ENCODE measurements at places on chromosomes 7 and 10.
A peak's percentile ranks its signal among the peaks of the same experiment; 100 is the strongest.

- DNase-seq: no peak
Measured at GRCh38 chr10:114077347-114077746, 33.7 kb downstream of the ADRB1 start.

- DNase-seq: no peak
Measured at GRCh38 chr7:118151671-118152070, 32.3 kb upstream of the LSM8 start.

DNA sequence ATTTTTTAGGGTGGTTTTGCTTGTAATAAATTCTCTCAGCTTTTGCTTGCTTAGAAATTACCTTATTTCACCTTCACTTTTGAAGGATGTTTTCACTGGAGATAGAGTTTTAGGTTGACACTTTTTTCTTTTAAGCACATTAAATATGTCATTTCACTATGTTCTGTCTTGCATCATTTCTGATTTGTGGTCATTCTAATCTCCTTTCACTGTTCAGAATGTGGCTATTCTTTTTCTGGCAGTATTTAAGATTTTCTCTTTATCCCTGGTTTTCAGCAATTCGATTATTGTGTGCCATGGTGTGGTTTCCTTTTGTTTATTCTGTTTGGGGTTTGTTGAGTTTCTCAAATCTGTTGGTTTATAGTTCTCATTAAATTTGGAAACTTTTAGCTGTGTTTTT is 1065.6 kb downstream of the KCNMA1 start:
- DNase-seq: no peak

DNA sequence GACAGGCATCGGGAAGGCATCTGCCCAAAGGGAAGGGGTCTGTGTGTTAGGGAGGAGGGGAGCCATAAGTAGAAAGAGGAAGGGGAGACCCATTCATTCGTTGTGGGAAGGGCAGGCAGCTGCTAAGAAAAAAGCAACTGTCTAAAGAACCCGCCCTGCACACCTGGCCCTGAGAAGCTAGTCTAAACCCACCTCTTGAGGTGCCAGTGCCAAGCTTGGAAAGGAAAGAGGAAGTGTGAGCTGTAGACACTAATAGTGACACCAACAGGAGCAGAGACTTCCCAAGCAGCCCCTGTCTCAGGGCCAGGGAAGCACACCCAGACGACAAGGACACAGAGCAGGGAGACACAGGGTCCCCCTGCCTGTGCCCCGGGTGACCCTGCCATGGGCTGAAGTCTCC is 40.8 kb upstream of the PRSS58 start:
- DNase-seq: no peak

DNA sequence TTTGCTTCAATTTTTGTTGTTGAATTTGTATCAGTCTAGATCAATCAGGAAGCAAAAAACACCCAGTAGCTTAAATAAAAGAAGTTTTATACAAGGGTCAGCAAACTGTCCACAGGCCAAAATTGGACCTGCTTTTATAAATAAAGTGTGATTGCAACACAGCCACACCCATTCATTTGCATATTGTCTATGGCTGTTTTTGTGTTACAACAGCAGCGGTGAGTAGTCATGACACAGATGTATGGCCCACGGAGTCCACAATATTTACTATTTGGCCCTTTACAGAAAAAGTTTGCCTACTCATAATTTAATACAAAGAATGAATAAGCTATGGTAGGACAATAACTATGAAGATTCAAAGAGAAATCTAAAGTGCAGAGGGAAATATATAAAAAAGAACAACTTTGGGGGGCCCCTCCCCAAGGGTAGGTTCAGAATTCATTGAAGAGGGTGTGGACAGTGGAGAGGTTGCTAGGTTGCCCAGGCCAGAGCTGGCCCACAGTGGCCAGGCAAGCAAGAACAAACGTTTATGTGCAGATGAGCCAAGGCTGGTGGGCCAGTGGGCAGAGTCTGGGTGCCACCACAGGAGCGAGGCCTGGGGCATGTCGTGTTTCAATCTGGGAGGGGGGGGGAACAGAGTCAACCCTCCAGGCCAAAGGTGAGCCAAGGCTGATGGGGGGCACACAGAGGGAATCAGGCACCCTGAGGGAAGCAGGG is 47.0 kb upstream of the AMPH start:
- DNase-seq: no peak

- DNase-seq: peak; percentile 33
Measured at GRCh38 chr7:46352004-46352954, 431.2 kb upstream of the IGFBP3 start.

- DNase-seq: no peak
Measured at GRCh38 chr7:90877201-90877600, 281.1 kb downstream of the CDK14 start.

- DNase-seq: no peak
Measured at GRCh38 chr10:66931949-66932343, 6.1 kb downstream of the LRRTM3 start.

GRCh38 chr10:76034353-76035205 is 603.2 kb downstream of the LRMDA start:
- no peak for DNase-seq

DNA sequence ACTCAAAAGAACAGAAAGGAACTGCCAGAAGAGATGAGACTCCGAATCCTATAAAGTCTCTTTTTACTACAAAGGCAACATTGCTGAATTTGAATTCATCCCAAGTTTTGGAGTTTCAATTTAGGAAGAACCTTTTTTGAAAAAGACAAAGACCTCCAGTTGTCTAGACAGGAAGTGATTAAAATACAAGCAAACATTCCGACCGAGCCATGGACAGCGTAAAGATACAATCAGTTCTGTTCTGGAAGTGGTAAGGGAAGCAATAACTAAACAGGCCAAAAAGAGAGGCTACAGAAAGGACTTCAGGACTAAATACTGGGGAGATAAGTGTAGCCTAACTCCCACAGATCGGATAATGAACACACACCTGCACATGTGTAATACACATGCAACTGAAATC is 101.0 kb downstream of the SMURF1 start:
- DNase-seq: no peak

GRCh38 chr7:150975536-150976319 is 2.4 kb downstream of the KCNH2 start:
- DNase-seq: no peak

DNA sequence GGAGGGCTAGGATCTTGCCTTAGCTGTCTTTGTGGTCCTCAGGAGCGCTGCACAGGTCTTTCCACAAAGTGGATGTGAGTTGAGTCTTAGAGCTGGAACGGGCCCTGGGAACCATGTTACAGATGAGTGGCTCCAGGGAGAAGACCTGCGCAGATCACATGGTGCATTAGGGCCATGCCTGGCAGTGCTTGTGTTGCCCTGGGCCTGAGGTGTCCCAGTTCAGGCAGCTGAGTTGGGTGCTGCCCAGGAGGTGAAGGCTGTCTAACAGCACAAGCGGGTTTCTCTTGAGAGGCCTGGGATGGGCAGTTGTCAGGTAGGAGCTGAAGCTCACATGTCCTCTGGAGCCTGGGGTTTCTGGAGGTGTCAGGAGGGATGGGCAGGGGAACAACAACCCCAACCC is 33.7 kb upstream of the ANKRD2 start:
- no peak for DNase-seq

GRCh38 chr10:71771821-71772617 is 1.3 kb downstream of the VSIR start:
- DNase-seq: peak; percentile 66

GRCh38 chr10:16952080-16952479 is 134.9 kb upstream of the RSU1 start:
- DNase-seq: no peak

- no peak for DNase-seq
Measured at GRCh38 chr7:152865461-152865860, 105.9 kb downstream of the ACTR3B start.

DNA sequence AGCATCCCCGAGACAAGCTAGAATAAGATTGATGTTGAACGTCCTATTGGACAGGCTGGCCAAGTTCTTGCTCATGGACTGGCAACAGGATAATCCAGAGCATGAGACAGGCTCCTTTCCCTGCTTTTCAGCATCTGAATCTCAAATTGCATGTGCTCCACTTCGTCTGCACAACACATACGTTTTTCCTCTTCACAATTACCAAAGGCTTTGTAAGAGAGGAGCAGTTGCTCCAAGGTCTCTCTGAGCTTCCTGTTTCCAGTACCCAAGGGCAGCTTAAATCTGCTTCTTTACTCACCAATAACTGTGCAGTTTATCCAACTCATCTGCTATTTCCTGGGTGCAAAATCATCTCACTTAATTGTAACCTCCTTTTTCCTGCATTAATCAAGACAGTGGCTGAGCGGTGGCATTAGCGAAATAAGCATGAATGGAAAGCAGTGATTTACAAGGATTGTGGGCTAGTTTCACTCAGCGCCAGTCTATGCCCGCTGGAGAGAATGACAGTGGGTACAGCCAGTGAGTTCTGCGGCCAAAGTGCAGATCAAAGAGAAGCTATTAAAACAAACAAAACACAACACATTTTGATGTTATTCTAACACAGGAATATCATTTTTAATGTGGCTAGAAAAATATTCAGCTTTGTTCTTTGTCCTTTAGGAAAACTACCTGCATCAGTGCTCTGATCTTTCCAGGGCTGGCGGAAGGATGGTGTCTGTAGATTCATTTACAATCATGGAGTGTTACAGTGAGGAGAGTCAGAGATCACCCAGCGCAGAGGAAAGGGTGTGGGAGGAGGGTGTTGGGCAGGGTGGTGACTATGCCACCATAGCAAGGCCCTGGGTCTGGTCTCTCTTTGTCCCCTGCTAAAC is 79.8 kb downstream of the CHN2 start:
- DNase-seq: no peak

- no peak for DNase-seq
Measured at GRCh38 chr10:81219758-81220157, 655.2 kb upstream of the NRG3 start.

DNA sequence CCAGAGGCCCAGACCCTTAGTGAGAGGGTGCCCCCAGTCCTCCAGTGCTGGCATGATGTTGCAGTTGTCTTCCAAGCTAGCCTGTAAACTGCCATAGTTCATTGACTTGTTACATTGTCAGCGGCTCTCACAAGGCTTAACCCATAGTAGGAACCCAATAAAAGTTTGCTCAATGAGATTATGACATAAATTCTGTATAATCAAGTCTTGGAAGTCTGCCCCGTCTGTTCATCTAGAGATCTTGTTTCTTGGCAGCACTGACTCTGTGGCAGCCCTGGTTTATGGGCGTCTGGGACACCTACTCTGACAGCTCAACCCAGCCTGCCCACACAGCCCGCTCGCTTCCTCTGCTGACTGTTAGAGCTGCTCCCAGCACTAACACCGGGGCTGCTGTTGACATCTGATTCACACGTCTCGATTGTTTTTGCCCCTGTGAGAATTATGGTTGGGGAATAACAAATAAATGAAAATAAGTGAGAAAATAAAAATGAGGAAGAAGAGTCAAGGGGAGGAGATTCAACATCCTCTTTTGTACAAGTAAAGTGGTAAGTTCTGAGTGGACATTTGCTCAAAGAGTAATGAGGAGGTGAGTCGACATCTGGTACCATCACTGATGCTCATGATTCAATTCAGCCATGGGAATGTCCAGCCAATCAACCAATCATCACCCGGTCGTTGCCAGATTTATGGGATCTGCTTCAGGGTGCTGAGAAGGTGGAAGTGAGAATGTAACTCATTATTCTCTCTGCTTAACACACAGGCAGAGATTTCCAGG is 160.8 kb downstream of the SPAG6 start:
- DNase-seq: peak; percentile 75

DNA sequence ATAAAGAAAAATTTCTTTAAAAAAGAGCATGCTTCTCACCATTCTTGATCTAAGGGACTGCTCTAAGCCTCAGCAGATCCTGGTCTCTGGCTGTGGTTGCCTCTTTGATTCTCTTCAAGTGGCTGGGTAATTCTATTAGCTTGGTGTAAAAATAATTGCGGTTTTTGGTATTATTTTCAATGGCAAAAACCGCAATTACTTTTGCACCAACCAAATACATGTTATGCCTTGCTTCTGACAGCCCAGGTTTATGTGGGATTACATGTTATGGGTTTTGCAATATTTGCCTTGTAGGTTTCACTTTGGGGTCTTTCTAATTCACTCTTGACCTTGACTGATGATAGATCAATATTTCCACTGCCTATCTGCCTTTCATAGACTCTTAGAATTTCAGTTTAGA is 20.0 kb upstream of the CREB5 start:
- DNase-seq: no peak

GRCh38 chr10:103476046-103476768 is 2.8 kb downstream of the CALHM3 start:
- DNase-seq: peak; percentile 42

DNA sequence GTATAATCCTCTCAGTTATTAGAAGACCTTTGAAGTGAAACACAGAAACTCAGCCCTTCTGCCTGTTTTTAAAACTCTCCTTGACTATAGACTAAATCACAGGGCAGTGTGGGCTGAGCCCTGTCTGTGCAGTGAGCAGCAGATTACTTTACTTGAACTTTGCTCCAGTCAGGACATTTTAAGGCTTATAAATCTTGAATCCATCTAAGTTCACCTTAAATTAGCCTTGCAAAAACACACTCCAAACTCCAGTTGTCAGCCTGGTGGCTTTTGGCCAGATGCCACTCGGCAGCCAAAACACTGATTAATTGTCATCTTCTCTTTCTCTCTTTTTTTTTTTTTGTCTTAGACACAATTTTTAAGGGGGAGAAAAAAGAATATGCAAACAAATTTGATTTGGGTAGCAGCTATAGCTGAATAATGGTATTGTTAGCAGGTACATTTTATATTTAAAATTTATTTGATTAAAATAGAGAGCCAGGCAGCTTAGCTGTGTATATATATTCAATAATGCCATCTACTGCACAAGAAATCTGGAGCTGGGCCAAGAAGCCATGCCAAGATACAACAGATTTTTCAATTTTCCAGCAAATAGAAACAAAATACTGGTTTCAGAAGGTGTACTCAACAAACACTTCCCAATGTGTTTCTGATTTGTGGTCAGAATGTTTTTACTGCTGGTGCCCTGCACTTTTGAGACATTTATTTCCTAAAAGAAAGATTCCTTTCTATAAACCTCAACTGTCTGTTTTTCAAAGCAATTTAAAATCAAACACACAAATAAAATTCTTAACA is 247.7 kb downstream of the TFEC start:
- DNase-seq: no peak

GRCh38 chr10:11009471-11010308 is 8.0 kb upstream of the CELF2 start:
- peak; percentile 52 for DNase-seq

Data from activated CD4-positive, alpha-beta T cell treated with anti-CD3 and anti-CD28 coated beads for 36 hours (primary cell).